Renal pelvis (tissue), 12 donors: ENCODE measurements at places on chromosomes 1 and 21.

DNA sequence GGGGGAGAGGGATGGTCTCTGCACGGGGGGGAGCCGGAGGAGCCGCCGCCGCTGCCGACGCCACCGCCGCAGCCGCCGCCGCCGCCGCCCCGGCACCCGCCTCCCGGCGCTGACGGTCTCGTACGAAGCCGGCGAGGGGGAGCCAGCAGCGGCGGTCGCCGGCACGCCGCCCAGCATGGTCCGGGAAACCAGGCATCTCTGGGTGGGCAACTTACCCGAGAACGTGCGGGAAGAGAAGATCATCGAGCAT is 311 bp downstream of the SPEN start:
- no peak for DNase-seq

GRCh38 chr1:240194120-240194519 is 102.4 kb downstream of the FMN2 start:
- DNase-seq = no peak

GRCh38 chr1:204268101-204268500 is 54.3 kb upstream of the GOLT1A start:
- no peak for DNase-seq

GRCh38 chr1:232614811-232615210 is 15.1 kb downstream of the SIPA1L2 start:
- no peak for DNase-seq

DNA sequence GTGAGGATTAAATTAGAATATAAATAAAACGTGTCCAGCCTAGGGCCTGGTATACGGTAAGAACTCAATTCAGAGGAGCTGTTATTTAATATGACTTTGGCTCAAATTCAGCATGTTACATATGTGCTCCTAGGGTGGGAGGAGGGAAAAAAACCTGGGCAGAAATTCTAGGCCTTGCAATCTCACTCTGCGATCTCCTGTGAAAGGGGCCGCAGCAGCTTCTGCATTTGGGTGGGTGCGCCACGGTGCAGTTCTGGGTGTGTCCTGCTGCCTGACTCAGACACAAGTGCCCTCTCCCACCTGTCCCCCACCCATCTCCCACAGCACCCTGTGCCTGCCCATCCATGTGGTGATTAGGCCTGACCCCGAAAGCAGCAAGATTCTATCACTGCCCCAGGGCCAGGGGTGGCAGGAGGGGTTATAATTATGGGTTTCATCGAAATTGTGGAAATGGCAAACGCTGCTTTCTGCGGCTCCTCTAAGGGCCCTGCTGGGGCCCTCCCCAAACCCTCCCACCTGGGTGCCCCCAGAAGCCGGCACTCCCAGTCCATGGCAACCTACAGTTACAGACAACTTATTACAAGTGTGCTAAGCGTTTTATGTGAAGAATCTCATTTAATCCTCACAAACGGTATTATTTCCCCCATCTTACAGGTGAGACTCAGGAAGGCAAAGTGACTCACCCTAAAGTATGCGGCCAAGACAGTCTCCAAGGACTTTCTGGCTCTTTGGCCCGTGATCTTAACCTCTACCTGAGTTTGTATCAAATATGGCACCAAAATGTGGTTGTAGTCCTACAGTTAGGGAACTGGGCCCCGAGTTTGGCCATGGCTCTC is 25.5 kb upstream of the GRHL3 start:
- no peak for DNase-seq

DNA sequence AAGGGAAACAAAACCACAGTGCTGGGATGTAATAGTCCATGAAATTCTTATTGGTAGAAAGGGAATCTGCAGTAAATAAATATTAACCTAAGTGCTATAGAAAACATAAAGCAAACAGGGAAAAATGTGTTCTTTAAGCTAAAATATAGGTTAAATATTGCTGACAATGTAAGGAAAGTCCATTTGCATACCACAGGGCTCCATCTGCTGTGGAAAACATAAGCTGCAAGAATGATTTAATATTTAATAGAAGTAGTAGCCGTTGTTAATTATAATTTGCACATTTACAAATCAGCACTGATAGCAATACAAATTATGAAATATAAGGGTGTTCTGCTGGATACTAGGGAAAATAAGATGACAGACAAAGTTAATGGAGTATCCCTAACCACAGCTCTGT is 444.9 kb upstream of the PKN2 start:
- no peak for DNase-seq

- no peak for DNase-seq
Measured at GRCh38 chr21:32806810-32807386, 35.3 kb upstream of the PAXBP1 start.

DNA sequence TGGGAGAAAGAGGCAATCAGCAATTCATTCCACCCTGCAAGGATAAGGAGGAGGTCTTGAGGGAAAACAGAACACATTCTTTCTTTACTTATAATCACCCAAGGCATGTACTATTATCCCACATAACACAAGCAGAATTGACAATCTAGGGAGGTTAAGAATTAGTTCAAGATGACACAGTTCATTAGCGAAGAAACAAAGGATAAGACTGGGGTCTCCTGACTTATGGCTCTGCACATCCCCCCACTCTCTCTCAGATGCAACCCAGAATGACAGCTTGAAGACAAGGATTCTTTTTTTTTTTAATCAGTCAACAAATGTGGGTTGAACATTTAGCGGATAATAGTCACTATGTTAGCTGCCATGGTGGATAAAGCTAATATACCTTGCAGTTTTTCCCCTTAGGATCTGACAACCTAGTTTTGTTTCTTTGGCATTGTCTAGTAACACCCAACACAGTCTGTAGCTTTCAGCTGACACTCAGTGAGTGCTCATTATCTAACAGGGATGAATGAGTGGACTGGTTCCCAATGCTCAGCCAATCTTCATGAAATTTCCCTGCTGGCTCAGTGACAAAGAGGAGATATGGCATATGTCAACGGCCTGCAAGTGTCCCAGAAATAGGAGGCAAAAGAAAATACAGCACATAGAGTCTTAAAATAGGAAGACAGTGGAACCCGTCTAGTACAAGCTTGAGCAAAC is 35.1 kb downstream of the RXRG start:
- no peak for DNase-seq

DNA sequence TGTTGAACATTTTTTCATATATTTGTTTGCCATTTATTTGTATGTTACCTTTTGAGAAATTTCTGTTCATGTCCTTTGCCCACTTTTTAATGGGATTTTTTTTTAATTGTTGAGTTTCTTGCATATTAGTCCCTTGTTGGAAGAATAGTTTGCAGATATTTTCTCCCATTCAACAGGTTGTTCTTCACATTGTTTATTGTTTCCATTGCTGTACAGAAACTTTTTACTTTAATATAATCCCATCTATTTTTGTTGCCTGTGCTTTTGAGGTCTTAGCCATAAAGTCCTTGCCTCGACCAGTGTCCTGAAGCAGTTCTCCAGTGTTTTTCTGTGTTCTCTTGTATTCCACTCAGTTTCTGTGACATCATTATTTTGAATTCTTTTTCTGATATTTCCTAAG is 54.2 kb upstream of the B3GALT2 start:
- DNase-seq = no peak

- no peak for DNase-seq
Measured at GRCh38 chr1:169105087-169105433, 1.4 kb upstream of the ATP1B1 start.

- no peak for DNase-seq
Measured at GRCh38 chr1:15902882-15903281, 55.4 kb downstream of the SPEN start.

DNA sequence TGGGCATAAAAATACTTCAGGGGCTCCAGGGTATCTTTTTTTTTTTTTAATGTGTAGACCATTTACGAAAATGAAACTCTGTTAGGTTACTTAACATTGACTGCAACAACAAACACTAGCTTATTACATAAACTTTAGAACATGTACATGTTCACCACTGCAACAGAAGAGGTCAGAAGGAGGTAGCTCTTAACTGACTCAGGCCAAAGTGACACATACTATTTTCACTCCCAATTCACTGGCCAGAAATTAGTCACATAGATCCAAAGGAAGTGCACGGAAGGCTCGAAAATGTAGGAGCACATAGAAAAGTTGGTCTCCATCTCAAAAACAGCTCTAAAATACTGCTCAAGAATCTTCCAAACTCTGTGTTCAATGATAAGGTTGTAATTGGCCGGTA is 107.2 kb downstream of the AKT3 start:
- DNase-seq = no peak

- no peak for DNase-seq
Measured at GRCh38 chr1:224880593-224881307, 48.7 kb upstream of the DNAH14 start.

DNA sequence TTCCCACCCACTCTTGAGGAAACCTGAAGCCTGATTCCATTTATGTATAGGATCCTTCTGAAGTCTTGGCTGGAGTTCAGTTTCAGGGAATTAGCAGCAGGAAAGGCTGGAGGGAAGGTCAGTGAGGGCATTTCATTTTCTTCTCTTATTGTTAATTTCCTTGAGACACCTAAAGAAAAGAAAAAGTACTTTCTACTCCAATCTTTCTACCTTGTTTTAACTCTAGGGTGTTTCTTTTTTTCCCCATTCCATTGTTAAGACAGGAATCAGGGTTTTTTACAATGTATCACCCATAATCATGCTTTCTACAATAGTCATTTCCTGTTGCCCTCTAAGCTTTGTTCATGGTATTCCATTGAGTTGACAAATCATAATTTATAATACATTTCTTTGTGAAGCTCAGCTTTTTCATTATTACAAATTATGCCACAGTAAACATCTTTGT is 27.4 kb downstream of the SNRPE start:
- DNase-seq = no peak

DNA sequence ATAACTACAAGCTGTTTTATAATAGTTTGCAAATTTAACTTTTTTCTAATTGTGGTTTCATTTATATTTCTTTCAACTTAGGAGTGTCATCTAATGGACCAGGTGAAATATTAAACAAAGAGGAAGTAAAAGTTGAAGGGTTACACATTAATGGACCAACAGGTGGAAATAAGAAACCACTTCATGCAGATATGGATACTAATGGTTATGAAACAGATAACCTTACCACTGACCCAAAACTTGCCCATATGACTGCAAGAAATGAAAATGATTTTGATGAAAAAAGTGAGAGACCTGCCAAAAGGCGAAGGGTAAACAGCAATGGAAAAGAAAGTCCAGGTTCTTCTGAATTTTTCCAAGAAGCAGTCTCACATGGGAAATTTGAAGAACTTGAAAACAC is 59.7 kb downstream of the MIER1 start:
- no peak for DNase-seq

- no peak for DNase-seq
Measured at GRCh38 chr21:14959343-14959742, 105.5 kb downstream of the NRIP1 start.

GRCh38 chr1:53478502-53478818 is 19.3 kb downstream of the DMRTB1 start:
- DNase-seq = no peak
